ENCODE measurements at places on chromosomes 12 and 14.

DNA sequence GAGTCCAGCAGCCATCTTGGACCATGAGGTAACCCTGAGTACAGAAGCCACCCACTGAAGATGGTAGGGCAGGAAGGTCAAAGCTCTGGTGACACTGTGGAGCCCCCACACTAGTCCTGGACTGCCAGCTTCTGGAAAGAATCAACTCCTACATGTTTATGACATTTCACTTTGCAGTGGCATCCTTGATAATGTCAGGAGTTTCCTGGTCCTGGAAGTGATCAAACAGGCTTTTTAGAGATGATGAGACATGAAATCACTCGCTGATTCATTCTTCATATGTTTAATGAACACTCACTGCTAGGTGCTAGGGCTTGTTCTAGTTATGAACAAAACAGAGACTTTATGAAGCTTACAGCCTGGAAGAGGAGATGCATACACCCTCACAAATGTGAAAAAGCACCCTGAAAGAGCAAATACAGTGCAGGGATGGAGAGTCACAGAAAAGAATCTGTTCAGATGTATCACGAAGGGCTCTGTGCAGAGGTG, 15.8 kb upstream of the HNF1A start:
- DNase-seq = no peak

DNA sequence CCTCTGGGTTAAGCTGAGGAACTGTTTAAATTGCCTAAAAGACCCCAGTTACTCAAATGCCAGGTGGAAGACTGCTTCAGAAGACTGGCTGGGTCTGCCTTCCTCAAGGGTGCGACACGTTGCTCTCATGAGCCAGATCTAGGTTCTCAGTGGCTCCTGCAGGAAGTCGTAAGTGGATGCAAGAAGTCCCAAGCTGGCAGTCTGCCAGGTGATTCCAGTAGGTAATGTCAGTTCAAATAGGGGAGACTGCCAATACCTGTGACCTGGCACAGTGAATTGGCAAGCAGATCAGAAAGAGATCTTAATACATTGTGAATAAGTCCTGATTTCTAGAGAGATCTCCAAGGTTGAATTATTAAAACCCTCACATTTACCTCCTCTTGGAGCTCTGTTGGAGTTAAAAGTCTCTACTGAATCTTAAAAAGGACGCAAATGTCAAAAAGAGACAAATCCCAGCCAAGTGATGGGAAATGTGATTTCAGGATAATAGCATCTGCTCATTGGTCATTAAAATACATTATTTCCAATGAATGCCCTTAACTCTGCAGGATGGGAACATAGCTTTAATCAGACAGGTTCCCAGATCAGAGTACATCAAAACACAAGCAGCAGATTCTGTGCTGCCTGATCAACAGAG, 98.8 kb upstream of the FRMD6 start:
- no peak for DNase-seq

GRCh38 chr14:90985601-90986242, 74.7 kb downstream of the RPS6KA5 start:
- no peak for DNase-seq

GRCh38 chr12:57367121-57367520, 63.7 kb downstream of the R3HDM2 start:
- no peak for DNase-seq

- DNase-seq = no peak
Measured at GRCh38 chr14:32413967-32414640, 85.0 kb downstream of the AKAP6 start.

DNA sequence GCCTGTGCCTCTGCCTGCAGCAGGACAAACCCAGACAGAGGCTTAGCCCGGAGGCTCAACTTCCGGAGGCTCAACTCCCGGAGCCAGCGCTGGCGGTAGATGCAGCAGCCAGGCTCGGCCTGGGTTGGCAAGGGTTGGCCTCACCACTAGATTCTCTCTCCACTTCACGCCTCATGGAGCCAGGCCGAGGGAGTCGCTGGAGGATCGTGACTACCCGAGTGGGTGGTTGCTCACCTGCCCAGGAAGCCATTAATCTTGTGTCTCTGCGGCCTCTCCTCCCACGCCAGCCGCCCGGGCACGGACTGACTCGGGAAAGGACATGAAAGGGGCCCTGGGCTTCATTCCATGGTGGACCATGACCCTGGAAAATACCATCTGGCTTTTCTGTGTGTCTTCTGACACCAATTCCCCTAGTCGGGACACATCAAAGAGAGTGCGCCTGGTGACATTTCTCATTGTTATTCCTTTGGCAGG, 20.8 kb downstream of the ESRRB start:
- no peak for DNase-seq

DNA sequence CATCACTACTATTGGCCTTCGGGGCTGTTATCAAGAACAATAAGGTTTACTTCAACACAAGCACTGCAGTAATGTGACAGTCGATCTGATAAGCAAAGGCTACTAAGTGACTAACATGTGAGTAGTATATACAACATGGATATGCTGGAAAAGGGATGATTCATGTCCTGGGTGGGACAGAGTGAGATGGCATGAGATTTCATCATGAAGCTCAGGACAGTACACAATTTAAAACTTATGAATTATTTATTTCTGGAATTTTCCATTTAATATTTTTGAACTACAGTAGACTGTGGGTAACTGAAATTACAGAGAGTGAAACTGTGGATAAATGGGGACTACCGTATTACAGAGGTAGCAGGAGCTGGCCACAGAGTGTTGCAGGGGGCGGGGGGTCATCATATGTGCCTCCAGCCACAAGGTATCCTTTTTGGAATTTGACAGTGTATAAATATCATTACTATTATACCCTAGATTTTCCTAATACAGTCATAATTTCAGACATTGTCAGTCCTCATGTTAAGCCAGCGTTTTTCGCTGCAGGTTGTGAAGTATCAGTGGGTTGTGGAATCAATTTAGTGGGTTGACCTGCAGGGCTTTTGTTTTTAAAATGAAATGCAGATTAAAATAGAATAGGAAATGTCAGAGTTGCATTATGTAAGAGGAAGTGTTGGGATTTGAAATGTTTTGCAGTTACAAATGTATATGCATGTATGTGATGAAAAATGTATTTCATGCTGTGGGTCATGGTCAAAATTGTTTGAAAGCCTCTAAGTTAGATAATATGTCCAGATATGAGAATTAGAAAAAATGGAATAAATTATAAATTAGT, 148.0 kb upstream of the NUDT4 start:
- no peak for DNase-seq

DNA sequence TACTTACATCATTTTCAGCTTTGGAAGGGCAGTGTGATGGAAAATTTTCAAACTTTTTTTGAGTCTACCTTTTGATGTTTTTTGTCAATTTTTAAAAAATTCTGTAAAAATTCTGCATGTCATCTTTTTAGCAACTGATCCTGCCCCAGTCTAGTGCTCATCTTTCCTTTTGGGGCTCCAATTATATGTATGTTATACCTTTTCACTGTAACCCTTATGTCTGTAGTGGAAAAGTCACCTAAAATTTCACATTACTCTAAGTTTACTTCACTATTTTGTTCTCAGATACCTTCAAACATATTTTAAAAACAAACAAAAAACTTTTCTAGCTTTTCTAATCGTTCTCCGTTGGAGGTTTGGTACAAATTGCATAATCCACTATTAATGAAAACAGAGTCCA, 32.5 kb upstream of the MYRFL start:
- DNase-seq = no peak
